CD4-positive, CD25-positive, alpha-beta regulatory T cell (primary cell): ENCODE measurements at places on chromosomes 4 and X. TPM values are rescaled to one million over a fixed set of nuclear protein-coding genes. Genes with fewer than 3 reads are reported as not detected.

The F8 gene
- 0.89 TPM for total RNA-seq

The UGT2B10 gene
- total RNA-seq: not detected

The CXorf65 gene
- 81.0 TPM for total RNA-seq

The SSX2B gene
- not detected for total RNA-seq

DNA sequence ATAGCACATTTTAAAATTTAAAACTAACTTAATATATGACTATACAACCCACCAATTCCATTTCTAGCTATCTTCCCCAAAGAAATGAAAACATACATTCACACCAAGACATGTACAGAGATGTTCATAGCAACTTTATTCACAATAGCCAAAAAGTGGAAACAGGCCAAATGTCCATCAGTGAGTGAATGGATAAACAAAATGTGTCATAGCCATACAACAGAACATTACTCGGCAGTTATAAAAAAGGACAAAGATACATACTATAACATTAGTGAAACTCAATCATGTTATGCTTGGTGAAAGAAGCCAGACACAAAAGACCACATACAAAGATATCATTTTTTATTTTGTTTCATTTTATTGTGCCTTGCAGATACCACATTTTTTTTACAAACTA is 396.8 kb downstream of the PACRGL start:
- DNase-seq: no peak

- DNase-seq: no peak
These were observed 63.9 kb upstream of the TRIM2 start for GRCh38 chr4:153140294-153140693.

- no peak for DNase-seq
These were observed 31.2 kb downstream of the RS1 start for GRCh38 chrX:18640686-18641085.
